Activated gamma-delta T cell (primary cell): ENCODE measurements at places on chromosomes 16 and 17.
A peak's percentile ranks its signal among the peaks of the same experiment; 100 is the strongest.

DNA sequence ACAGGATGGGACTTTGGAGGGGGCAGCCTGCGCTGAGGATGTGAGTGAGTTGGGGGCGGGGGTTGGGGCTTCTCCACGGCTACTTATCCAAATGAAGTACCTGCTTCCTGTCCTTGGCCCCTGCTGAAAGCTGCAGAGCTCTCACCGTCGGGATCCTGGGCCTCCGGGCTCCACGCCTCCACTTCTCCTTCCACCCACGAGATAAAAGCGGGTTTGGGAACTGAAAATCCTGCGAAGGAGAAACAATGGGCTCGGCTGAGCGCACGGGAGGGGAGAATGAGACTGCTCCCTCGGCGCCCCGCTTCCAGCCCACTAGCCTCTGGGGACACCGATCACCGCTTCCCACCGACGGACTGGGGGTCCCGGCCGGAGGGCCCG is 486 bp downstream of the ZNF785 start:
- no peak for DNase-seq

DNA sequence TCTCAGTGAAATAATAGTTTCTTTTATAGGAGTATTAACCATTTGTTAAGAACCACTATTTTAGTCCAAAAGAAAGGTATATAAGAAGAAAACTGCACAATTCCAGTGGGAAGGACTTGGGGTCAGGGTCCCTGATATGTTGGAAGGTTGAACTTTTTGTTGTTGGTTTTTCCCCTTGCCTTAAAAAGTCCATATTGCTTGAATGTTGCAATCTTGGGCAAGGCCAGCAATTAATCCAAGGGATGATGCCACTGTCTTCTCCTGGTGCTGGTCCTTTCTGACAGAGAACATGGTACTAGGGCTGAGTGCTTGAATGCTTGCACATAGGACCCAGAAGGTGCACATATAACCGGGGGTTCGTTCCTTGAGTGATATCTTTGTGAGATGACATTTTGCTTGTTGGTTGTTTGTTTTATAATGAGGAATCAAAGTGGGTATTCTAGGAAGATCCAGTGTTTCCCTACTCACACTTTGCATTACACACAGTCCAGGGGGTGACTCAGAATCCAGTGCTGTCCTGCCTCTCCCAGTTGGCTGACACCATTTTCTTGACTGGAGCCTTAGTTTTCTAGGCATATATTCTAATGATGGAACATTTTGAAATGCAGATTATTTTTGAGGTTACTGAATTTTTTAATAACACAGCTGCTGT is 54.9 kb downstream of the SIAH1 start:
- DNase-seq, result no peak

DNA sequence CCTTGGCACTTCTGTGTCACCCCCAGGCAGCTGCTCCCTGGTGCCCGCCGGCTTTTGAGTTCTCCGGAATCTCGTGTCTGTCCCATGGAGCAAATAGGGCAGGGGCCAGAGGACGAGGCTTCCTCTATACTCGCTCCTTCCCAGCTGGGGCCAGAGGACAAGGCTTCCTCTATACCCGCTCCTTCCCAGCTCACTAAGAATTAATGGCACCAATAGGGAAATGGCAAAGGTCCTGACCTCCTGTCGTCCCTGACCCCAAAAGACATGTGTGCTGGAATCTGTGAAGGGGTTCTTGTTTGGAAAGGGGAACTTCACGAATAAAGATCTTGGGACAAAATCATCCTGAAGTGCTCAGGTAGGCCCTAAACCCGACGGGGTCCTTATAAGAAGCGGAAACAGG is 7.6 kb downstream of the SGSH start:
- no peak for DNase-seq

GRCh38 chr16:73717266-73717974 is 579.2 kb upstream of the PSMD7 start:
- DNase-seq, result no peak

- DNase-seq, result no peak
Observed at GRCh38 chr16:11481987-11482386, 104.7 kb downstream of the LITAF start.

DNA sequence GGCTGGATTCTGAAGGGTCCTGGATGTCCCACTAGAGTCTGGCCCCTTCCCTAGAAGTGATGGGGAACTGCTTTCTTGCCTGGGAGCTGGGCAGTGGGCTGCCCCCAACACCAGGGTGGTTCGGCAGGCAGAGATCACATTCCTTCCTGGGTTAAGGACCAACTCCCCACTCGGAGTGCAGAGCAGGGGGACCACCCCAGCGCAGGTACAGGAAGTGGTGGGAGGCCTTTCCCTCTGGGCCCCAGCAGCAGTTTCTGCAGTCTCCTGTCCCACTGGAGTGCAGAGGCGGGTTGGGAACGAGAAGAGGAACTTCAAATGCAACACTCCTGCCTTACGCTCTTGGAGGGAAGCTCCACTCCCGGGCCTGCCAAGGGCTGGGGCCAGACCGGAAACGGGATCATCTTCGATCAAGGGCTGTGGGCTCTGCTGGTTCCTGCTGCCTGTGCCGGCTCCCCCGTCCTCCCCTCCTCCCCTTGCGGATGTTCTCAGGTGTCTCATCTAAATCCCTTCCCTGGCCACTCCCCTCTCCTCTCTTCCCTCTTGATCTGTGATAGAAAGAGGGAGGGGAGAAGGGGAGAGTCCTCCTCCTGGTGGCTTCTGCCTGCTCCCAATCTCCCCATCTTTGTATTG is 9.0 kb upstream of the NGFR start:
- DNase-seq, result no peak

DNA sequence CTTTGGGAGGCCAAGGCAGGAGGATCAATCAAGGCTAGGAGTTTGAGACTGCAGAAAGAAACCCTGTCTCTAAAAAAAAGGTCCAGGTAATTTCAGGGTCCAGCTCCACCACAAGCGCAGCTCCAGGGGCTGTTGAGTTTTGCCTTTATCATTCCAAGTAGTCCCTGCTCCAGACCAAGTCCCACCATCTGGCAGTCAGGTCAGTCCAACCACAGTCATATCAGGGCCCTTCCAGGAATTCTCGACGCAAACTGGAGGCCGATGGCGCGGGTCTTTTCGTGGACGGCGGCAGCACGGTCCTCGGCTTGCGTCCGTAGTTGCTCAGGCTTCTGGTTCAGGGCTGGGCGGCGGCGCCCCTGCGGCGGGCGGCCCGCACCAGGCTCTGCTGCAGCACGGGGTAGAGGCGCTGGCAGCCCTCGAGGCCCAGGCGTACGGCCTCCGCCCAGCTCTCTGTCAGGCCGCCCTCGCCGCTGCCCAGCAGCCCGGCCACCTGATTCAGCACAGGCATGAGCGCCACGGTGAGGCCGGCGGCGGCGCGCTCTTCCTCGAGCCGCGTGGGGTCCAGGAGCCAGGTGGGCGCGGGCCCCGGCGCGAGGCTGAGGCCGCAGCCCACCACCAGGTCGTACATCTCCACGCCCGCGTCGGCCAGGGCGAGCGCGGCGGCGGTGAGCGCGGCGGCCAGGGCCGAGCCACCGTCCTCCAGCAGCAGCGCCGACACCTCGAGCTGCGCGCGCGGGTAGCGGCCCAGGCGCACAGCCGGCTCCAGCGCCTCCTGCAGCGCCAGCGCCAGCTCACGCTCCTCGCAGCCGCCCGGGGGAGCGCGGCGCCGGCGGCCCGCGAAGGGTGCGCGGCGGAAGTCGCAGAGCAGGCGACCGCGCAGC is 752 bp downstream of the EXOSC6 start:
- DNase-seq, result peak; percentile 53

- no peak for DNase-seq
Observed at GRCh38 chr17:31437720-31438400, 46.4 kb downstream of the RAB11FIP4 start.

GRCh38 chr16:68281368-68282063 is 17.2 kb downstream of the SLC7A6 start:
- DNase-seq, result no peak

- no peak for DNase-seq
Observed at GRCh38 chr17:76535788-76536510, 1.6 kb downstream of the CYGB start.

DNA sequence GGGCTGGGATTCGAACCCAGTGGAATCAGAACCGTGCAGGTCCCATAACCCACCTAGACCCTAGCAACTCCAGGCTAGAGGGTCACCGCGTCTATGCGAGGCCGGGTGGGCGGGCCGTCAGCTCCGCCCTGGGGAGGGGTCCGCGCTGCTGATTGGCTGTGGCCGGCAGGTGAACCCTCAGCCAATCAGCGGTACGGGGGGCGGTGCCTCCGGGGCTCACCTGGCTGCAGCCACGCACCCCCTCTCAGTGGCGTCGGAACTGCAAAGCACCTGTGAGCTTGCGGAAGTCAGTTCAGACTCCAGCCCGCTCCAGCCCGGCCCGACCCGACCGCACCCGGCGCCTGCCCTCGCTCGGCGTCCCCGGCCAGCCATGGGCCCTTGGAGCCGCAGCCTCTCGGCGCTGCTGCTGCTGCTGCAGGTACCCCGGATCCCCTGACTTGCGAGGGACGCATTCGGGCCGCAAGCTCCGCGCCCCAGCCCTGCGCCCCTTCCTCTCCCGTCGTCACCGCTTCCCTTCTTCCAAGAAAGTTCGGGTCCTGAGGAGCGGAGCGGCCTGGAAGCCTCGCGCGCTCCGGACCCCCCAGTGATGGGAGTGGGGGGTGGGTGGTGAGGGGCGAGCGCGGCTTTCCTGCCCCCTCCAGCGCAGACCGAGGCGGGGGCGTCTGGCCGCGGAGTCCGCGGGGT is at the start of gene CDH1:
TSS of gene CDH1 (plus strand) at position 247 of the 684 bp plus-strand sequence. CDS start at position 371, 124 bp downstream.
- no peak for DNase-seq

GRCh38 chr16:19329932-19330331 is 44.4 kb downstream of the CLEC19A start:
- no peak for DNase-seq

DNA sequence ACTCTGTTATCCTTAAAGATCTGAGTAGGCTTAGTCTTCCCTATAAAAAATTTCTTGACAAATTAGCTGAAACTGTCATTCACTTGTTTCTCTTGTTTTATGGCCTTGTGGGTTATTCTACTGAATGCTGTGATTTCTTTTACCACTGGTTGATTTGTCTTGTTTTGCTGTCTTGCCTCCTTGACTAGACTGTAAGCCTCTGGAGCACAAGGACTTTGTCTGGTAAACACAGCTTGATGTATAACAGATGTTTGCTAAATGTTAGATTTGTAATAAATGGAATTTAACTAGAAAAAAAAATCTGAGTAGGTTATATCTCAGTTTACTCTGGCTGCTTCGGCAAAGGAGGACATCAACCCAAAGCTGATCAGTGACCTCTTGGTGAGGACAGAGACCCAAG is 21.6 kb downstream of the VAC14 start:
- no peak for DNase-seq

DNA sequence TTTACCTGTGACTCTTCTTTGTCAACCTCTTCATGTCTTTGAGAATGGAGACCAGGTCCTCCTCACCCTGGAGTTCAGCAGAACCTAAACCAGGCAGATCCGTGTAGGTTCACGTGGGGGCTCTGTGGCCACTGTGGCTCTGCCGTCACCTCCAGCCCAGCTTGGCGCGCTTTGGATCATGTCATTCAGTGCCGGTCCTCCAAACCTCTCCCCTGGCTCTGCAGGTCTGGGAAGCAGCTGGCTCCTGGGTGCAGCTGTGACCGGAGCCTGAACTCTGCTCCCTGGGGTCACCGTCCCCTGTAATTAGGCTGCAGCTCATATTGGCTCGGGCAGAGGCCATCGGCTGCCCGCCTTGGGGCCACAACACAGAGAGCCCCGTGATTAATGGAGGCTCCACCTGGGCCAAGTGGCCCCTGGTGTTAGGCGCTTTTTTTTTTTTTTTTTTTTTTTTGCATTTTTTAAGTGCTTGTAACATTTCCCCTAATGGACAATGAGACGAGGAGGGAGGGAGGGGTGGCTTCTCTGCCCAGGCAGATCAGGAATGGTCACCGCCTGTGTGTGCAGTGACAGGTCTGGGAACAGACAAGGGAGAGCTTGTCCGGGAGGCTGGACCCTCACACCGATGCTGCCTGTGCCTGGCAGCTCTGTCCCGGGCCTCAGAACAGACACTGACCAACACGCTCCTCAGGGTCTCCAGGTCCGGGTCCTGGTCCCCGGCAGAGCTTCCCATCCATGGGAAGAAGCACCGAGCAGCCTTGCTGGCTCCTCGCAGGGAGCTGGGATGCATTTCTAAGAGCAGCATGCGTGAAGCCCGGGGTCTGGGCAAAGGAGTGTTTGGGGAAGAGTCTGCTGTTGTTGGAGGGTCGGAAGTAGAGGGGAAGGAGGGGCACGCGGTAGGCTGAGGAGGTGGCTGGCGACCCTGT is 247.9 kb downstream of the SEC14L1 start:
- no peak for DNase-seq

GRCh38 chr16:75120253-75120652 is 3.7 kb upstream of the LDHD start:
- DNase-seq, result no peak

GRCh38 chr16:35365675-35366074 is 1906.3 kb downstream of the TP53TG3F start:
- no peak for DNase-seq

DNA sequence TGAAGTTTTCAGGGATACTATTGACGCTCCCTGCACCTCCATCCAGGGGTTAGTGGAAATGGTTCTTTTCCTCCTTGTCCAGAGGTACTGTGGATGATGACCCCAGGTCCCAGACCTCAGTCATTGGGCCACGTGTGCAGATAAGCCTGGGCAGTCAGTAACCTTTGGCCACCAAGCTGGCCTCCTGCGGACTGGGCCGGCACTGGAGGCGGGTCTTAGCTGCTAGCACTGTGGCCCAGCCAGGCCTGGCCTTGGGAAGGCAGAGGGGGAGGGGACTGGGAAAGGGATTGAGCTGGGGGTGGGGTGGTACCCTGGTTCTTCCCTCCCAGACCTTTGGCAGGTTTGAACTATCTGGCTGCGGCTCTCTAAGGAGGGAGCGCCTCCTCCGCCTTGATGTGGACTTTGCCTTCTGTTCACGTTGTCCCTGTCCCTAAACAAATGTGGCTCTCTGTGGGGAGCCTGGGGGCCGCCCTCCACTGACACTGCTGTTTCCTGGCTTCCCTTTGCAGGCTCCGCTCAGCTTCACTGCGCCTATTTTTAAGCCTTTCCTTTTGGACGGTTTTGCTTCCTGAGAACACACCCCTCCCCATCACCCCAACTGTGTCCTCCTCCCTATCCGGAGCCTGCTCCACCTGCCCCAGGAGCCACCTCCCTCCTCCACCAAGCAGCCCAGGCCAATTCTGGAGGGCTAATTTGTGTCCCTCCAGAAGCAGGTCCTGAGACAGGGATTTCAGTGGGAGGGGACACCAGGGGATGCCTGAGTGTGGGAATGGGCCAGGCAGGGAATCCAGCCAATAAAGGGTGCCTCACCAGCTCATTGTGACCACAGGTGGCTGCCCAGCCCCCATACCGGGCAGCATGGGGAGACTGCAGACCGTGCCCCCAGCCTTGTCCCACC is 251.9 kb downstream of the SEC14L1 start:
- DNase-seq, result no peak
